ENCODE measurements at places on chromosomes 1 and 21. TPM values are rescaled to one million over a fixed set of nuclear protein-coding genes. Genes with fewer than 3 reads are reported as not detected.

- no peak for DNase-seq
Observed at GRCh38 chr1:60137406-60137805, 63.8 kb upstream of the C1orf87 start.

DNA sequence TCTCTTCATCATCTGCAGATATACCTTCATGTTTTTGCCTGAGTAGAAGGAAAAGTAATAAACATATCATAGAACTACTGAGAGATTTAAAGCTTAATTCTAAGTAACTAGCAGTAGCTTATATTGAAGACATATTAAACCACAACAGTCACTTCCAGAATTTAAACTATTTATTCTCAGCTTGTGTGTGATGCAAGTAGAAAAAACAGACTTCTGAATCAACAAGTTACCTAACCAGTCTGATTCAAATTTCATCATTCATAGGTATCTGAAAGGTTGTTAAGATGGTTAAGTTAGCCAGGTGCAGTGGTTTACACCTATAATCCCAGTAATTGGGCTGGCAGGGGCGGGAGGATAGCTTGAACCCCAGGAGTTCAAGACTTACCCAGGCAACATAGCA is 41.9 kb downstream of the SPAG17 start:
- no peak for DNase-seq

- no peak for DNase-seq
Observed at GRCh38 chr1:177495878-177496277, 325.1 kb downstream of the BRINP2 start.

- no peak for DNase-seq
Observed at GRCh38 chr1:55951291-55951690, 628.1 kb downstream of the PLPP3 start.

- peak; percentile 28 for DNase-seq
Observed at GRCh38 chr1:64956733-64957441, 9.5 kb downstream of the JAK1 start.

DNA sequence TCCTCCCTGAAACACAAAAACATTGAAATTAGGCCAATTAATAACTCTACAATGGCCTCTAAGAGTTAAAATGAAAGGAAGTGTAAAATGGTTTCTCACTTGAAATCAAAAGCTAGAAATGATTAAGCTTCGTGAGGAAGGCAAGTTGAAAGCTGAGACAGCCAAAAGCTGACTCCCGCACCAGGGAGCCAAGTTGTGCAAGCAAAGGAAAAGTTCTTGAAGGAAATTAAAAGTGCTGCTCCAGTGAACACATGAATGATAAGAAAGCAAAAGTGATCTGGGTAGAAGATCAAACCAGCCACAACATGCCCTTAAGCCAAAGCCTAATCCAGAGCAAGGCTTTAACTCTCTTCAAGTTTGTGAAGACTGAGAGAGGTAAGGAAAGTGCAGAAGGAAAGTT is 22.8 kb downstream of the CYYR1 start:
- DNase-seq = no peak

GRCh38 chr1:44220001-44220751 is 6.9 kb downstream of the DMAP1 start:
- no peak for DNase-seq

DNA sequence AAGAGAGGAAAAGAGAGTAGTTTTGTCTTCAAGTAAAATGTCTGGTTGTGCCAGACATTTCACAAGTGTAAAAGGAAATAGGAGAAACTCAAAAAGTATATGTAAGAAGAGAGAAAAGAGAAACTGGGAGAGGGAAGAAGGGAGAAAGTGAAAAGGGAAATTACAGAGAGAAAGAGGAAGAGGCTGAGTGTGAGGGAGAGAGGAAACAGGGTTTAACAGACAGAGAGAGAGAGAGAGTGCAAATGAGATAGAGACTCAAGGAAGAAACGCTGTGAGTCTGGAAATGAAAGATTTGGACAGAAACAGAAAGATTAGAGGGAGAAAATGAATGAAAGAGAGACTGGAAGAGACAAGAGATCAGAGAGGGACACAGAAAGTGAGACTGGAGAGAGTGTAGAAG is 806.2 kb downstream of the PLA2G4A start:
- no peak for DNase-seq

The MYBPH gene
- not detected for total RNA-seq

The S100A14 gene
- not detected for total RNA-seq

The HJV gene
- not detected for total RNA-seq

The EVI5 gene
- 1.7 TPM for total RNA-seq

The F13B gene
- not detected for total RNA-seq

The SPATA17 gene
- total RNA-seq = not detected

All from T-cell (primary cell).